ENCODE measurements at places on chromosomes 6 and 20. TPM values are rescaled to one million over a fixed set of nuclear protein-coding genes. Genes with fewer than 3 reads are reported as not detected.

GRCh38 chr6:108585921-108586536 lies 25.3 kb downstream of the FOXO3 start:
- no peak for DNase-seq

GRCh38 chr6:41065550-41066026 lies 6.6 kb downstream of the OARD1 start:
- DNase-seq, result no peak

GRCh38 chr6:155183095-155183494 lies 80.7 kb upstream of the CLDN20 start:
- DNase-seq, result no peak

DNA sequence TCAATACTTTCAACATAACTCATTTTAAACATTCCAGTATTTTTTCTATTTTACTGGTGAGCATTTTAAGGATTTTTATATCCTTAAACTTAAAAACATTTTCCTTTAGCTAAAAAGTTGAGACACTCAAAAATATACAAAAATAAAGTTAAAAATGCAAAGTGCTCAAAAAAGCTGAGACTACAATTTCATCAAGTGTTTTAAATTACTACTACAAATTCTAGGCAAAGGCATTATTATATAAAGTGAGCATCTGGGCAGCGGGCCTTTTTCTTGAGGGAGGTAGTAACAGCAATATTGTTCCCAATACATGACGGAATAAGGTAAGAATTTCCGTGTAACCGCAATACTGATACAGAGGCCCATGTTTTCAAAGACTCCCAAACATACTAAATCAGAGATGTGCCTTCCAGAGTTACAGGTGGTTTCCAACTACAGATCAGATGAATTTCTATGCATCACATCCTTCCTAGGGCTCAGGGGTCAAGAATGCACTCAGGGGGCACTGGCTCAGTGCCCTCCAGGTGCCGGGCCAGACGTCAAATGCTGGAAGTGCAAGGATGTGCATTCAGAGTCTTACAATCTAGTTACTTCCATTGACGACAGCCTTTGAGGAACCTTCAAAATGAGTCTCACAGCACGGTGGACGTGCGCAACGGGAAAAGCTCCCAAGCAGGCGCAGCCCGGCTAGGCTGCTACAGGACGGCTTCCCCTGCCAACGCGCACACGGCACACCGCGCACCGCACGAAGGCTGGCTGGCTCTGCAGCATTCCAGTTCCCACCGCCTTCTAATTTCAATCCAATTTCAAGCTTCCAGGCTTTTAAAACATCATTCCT lies 1.7 kb downstream of the PHF10 start:
- no peak for DNase-seq

DNA sequence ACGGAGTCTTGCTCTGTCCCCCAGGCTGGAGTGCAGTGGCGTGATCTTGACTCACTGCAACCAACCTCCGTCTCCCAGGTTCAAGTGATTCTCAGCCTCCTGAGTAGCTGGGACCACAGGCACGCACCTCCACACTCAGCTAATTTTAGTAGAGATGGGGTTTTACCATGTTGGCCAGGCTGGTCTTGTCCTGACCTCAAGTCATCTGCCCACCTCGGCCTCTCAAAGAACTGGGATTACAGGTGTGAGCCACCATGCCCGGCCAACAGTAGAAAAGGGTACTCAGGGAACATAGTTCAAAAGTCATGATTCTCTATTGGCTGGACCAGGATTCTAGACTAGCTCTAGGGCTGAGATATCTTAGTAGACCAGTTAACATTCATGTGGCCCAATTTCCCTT lies 5.6 kb downstream of the CSNK2A1 start:
- DNase-seq, result no peak

DNA sequence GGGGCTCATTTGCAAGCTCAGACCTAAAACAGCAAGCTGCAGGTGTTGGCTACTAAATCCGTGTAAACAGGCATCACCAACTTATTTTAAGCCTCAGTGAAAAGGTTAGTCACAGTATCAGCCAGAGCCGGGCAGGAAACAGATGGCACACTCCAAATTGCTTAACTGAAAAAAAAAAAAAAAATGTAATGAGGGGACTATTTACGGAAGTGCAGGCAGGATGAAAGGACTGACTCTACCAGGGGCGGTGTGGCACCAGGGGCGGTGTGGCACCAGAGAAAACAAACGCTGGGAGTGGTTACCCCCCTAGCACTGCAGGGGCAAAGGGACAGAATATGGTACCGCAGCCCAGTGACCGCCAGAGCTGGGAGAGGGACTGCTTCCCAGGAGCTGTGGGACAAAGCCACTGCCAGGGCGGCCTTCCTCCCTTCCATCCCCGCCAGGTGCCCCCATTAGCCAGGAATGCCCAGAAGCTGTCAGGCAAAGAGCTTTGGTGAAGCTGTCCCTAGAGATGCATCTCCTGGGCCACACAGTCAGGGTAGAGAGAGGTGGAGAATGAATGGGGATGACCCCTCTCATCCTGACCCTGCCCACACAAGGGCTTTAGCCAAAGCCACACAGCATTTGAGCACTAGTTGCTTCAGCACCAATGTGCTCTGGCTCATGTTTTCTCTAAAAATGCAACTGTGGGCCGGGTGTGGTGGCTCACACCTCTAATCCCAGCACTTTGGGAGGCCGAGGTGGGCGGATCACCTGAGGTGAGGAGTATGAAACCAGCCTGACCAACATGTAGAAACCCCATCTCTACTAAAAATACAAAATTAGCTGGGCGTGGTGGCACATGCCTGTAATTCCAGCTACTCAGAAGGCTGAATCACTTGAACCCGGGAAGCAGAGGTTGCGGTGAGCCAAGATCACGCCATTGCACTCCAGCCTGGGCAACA lies 39.6 kb upstream of the GFOD1 start:
- DNase-seq, result no peak

DNA sequence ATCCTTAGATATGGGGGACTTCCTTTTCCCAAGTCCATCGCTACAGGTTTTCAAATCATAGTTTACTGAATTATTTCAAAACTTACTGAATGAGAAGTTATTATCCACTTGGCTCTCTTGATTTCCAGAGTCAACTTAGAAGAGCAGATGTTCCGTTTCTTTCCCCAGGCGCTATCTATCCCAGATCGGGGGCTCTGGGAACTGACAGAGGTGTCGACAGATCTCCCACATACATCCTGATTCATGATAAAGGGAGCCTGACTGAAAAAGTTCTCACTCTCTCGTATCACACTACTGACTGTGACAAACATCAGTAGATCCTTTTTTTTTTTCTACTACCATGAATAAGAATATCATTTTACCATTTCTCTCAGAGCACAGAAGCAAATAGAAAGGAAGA lies 654.8 kb downstream of the RNF144B start:
- DNase-seq, result no peak

GRCh38 chr6:167044696-167045095 lies 45.5 kb downstream of the CEP43 start:
- no peak for DNase-seq

DNA sequence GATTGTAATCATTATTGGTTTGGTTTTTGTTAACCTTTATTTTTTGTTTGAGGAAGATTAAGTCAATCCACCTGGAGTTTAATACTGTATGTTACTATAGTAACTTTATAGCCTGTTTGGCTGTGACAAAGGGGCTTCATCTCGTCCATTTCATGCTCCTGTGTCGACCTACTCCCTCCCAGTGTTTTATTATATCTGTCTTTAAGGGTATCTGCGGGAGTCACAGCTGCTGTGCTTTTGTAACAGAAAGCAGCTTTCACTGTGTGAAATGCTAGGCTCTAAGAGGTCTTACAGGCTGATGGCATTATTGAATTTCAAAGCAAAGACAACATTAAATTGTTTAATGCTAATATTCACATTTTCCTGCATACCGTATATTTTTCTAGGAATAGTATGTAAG lies 698.0 kb upstream of the POU3F2 start:
- no peak for DNase-seq

DNA sequence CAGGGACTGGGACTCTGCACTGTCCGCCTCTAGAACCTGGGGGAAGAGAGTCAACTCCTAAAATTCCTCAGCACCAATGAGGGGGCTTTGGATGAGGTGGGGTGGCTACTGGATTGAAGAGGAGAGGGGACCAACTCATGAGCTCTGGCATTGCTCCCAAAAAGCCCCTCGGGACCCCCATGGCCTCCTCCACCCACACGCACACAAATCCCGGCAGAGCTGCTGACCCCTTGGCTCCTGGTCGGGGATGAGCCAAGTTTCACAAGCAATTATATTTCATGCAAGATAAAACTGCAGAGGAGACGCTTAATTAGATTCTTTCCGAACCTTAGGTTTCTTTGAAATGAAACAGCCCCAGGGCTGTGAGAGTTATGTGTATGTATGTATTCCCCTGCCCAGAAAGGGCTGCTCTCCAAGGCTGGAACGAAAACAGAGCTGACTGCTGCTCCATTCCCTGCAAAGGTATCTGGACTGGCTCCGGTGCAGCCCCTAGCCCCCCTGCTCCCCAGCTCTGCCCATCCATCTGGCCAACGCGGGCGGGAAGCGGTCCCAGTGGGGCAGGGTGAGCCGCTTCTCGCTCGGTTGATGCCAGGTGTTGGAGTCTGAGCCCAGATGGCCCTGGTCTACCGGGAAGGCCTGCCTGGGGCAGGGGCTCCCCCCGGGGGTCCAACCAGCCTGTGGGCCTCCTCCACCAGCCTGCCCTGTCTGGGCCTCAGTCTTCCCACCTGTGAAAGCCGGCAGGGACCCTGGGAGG lies 46.8 kb upstream of the STX16 start:
- no peak for DNase-seq

DNA sequence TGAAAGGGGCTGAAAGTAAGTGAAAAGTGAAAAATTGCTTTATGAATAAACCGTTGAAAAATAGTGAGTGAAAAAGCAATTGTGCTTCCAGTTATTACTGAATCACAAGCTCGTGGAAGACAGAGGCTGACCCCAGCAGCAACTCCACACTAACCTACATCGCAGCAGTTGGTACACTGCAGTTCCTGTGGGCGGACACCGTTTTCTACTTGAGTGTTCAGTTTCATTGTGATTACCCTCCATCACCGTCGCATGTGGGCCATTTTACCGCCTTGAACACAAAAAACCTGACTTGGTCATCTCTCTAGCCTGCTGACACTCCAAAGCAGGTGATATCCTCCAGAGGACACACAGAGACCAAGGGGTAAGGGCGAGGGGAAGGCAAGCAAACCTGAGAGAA lies 28.4 kb downstream of the PRDM1 start:
- no peak for DNase-seq

KHDC1L gene
- not detected for total RNA-seq

IPCEF1 gene
- total RNA-seq, result 0.93 TPM

BTNL2 gene
- total RNA-seq, result not detected
